Urothelium cell line (cell line): ENCODE measurements at places on chromosomes 5 and 9.

- no peak for DNase-seq
Observed at GRCh38 chr5:39080168-39080567, 6.0 kb upstream of the RICTOR start.

DNA sequence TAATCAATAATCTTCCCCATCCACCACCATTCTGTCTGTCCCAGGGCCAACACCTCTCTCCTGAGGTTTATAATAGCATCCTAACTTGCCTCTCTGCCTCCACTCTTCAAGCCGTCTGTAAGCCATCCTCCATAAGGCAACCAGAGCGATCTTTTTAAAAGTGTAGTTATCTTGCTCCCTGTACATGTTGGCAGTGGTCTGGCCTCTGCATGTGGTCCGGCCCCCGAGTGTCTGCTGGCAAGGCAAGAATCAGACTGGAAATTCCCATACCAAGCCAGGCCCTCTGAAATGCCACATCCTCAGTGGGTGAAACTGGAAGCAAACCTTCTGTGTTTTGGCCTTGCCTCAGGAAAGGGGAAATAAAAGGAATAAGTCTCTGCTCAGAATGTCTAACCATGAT, 17.0 kb downstream of the TTLL11 start:
- DNase-seq, result no peak

DNA sequence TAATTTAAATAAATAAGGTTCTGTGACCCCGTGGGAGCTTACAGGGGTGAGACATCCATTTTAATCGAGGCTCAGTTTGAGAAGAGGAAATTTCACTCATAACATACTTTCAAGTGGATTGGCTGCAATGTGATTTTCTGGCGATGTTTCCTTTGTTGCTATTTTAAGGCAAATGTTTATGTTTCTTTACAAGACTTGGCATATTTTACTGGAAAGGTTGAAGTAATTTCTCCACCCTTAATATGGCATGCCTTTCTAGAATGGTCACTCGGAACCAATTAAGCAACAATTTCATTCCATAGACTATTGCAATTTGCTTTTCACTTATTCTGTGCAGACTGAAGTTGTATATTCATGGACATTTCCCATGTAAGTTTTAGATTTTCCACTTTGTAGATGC, 438.0 kb upstream of the WWC1 start:
- no peak for DNase-seq

GRCh38 chr5:96075579-96076289, 114.1 kb upstream of the ELL2 start:
- no peak for DNase-seq

DNA sequence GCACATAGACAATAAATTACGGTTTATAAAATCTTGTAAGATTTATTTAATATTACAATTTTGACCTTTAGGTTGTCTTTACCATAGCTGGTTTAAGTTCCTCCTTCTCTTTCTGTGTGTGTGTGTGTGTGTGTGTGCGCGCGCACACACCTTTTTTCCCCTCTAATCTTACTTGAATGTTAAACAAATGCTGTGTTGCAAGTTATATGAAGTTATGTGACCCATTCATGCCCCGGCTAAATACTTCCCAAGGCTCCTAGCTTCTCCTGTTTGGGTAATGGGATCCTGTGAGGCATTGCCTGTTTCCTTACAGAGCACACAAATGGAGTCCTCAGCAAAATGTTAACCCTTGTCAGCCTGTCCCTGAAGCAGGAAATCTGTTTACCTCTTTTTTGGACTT, 125.6 kb upstream of the ZNF608 start:
- DNase-seq, result no peak

GRCh38 chr9:105141146-105141975, 103.1 kb upstream of the SLC44A1 start:
- DNase-seq, result no peak

GRCh38 chr5:133421394-133421793, 190.9 kb downstream of the FSTL4 start:
- DNase-seq, result no peak

DNA sequence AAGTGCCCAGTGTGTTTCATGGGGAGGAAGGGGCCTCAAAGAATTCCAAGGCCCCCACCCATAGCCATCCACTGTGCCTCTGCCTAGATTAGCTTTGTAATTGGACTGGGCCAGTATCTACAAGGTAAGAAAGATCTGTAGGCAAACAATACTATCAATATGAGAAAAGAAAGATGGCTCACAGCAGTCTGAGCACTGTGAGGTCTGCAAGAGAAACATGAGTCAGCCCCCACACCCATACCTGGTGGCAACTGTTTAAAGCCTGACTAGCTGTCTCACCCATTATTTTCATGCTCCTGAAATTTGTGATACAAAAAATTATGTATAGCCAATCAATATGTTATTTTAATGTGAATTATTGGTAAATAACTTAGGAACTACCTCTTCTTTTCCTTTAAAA, 10.0 kb upstream of the ZNF483 start:
- no peak for DNase-seq

GRCh38 chr9:122567901-122568300, 15.0 kb downstream of the OR1N2 start:
- no peak for DNase-seq

DNA sequence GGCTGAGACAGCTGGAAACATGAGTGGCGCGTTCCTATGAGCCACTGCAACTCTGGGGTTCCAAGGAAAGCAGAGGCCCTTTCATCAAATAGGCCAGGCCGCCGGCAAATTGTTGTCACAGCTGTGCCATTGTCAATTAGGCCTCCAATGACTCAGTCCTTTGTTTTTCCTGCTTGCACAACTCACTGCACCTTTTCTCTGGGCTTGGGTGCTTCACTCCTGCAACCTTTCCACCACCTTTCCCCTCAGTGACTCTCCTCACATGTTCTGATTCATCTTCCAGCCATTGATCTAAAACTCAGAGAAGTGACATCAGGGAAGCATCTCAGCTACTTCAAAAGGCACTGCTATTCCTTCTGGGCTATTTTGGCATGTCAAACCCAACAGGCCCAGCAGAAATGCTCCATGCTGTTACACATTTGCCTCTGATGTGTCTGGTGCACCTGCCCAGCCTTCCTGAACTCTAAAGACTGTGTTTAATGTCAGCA, 653.7 kb downstream of the NR2F1-AS1 start:
- DNase-seq, result no peak

- no peak for DNase-seq
Observed at GRCh38 chr5:131524431-131524830, 110.6 kb downstream of the RAPGEF6 start.

GRCh38 chr5:139562847-139563246, 1.7 kb downstream of the UBE2D2 start:
- no peak for DNase-seq

- no peak for DNase-seq
Observed at GRCh38 chr5:156188016-156188415, 138.9 kb upstream of the SGCD start.

- no peak for DNase-seq
Observed at GRCh38 chr9:21413151-21413550, 4.2 kb downstream of the IFNA8 start.

GRCh38 chr5:106423109-106423897, 1247.4 kb downstream of the EFNA5 start:
- no peak for DNase-seq

DNA sequence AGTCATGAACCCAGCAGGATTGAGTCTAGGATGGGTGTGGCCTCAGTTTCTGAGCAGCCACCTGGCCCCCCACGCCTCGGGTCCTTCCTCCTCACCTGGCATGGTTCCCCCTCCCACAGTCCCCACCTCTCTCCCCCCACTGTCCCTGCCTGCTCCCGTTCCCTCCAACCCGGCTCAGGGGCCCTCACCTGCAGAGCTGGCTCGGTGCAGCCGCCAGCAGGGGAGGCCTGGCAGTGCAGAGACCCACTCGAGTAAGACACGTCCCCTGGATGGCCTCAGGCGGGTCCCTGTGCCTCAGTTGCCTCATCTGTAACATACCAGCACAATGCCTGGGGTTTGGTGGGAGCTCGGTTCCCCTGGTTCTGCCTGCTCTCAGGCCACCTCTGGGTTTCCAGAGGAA, 66.2 kb downstream of the NEK6 start:
- DNase-seq, result no peak

DNA sequence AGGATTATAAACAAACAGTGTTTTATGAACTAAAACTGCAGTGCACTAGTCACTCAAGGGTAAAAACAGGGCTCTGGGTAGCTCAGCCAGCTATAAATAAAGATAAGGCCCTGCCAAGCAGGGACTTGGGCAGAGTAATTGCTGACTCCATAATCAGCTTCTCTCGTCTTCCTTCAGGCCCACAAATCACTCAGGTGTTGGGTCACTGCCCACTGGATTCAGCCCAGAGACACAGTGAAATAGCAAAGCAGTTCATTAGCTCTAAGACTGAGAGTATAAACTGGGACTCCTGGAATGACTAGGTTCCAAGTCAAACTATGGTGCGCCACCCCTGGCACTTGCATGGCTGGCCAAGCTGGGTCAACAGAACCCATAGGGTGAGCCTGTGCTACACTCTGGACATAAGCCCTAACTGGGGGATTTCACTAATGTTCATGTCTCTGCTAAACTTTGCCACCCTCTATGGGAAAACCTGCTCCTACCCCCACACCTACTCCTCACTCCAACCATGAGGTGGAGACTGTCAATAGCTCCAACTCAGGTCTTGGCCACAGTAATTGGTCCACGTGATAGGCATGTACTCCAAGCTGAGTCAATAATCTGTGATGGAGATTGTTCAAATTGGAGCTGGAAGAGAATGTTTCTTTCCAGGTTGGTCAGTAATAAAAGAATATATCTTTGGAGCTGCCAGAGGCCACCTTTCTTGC, 158.5 kb downstream of the SLIT3 start:
- no peak for DNase-seq

GRCh38 chr5:45062044-45062443, 253.3 kb downstream of the MRPS30 start:
- no peak for DNase-seq

DNA sequence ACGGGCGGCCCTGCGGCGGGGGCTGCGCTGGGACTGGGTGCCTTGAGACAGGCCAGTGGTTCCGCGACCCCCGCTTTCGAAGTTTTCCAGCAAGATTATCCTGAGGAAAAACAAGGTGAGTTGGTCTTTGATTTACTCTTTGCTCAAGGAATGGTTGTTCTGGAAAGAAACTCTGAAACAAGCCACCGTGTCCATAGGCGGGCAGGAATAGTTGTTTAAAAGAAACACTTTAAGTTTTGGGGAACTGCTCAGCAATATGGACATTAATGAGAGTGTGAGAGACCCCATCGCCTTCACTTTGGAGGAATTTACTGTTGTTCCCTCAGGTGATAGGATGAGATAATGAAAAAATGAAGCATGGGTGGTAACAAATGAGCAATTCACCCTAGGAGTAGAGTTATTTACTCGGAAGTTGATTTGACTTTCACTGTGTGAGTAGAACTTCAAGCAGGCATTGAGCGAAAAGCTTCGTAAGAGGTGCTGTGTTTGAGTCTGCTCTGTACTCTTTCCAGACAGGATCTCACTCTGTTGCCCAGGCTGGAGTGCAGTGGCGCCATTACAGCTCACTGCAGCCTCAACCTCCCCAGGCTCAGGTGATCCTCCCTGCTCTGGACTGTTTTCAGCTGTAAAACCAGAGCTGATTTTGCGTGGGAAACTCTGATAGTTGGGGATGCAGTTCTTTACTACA, 1.1 kb downstream of the DMRTA1 start:
- DNase-seq, result peak; percentile 6

DNA sequence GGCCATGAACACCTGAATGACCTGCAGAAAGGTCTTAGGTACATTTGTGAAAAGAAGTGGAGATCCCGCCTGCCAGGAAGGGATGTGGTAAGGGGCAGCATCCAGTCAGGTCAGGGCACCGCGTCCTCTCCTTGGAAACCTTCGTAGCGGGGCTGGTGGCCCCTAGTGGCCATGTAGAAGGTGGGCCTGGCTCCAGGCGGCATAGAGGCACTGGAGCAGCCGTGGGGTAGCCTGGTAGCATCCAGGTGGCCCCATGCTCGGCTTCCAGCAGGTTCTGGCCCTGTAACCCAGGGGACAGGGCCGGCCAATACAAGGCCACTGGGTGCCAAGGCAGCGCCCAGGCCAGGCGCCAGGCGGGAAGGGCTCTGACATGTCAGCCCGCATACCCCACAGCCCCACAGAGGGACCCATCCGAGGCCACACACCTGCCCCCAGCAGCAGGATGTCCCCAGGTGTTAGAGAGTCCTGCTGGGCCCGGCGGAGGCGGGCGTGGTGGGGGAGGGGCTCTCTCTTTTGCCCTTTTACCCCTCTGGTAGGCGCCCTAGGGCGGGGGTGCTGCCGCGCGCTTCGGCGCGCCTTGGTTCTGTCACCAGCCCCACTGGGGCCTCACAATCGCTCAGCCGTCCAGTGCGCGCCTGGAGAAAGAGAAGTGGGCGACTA, 58.3 kb upstream of the SPATA31E1 start:
- no peak for DNase-seq

- no peak for DNase-seq
Observed at GRCh38 chr5:87263498-87263897, 4.2 kb upstream of the RASA1 start.

DNA sequence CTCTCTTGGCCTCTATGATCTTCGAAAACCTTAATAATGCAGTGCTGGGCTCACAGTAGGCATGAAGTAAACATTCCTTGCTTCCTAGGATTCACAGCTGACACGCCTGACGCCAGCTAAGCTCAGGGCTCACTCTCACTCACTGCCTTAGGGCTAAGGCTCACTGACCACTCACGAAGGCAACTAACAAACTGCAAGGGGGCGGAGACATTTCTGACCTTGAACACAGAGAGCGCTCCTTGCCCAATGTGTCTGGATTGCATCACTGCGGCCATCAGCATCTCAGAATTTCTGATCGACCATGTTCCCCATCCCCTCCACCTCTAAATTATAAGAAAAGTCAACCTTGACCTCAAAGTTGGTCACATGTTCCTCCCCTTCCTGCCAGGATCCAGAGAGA, 372.6 kb downstream of the EBF1 start:
- DNase-seq, result no peak
